ENCODE measurements at places on chromosomes 12 and 14.

DNA sequence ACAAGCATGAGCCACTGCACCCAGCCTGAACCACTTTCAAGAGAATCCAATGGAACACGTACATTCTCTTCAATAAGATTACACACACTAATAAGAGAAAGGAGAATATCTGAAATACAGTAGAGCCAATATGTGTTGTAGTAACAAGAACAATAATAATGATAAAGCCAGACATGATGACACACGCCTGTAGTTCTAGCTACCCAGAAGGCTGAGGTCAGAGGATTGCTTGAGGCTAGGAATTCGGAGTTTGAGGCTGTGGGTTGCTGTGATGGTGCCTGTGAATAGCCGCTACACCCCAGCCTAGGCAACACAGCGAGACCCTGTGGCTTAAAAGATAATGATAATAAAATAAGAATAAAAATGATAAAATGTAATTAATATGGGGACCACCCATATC lies 15.6 kb downstream of the APOBEC1 start:
- DNase-seq = no peak

DNA sequence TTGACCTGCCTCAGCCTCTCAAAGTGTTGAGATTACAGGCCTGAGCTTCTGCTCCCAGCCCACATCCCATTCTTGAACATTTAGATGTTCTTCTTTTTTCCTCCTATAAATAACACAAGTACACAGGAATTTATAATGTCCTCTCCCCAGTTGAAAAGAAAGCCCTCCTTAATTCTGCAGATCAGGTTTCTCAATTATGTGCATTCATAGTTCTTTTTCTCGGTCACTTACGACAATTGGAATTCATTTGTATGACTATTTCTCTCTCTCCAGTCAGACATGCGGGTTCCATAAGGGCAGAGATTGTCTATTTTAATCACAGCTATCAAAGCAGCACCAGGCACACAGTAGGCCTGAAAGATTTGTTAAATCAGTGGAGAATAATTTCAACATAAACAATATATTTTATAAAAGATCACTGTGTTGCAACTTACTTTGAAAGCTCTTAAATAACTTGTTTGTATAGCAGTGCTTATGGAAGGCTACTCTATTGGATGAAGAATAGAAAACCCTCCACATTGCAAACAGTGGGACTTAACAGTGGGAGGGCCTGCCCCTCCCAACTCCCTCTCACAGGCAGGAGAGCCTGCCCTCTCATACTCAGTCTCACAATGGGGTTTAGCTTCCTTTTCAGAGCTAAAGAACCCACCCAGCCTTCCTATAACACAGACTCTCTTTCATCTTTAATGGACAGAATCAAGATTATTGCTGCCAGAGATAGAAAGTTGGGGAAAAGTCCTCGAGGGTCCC lies 84.1 kb upstream of the TRAF3 start:
- no peak for DNase-seq

- no peak for DNase-seq
These were observed 39.1 kb downstream of the SPATA7 start for GRCh38 chr14:88424573-88424972.

- DNase-seq = no peak
These were observed 162.0 kb upstream of the TMCC3 start for GRCh38 chr12:94812345-94812744.

GRCh38 chr12:1562813-1563407 lies 31.5 kb downstream of the FBXL14 start:
- DNase-seq = no peak

All from H54 (cell line).